H1 (cell line): ENCODE measurements at places on chromosomes 2 and 18.

DNA sequence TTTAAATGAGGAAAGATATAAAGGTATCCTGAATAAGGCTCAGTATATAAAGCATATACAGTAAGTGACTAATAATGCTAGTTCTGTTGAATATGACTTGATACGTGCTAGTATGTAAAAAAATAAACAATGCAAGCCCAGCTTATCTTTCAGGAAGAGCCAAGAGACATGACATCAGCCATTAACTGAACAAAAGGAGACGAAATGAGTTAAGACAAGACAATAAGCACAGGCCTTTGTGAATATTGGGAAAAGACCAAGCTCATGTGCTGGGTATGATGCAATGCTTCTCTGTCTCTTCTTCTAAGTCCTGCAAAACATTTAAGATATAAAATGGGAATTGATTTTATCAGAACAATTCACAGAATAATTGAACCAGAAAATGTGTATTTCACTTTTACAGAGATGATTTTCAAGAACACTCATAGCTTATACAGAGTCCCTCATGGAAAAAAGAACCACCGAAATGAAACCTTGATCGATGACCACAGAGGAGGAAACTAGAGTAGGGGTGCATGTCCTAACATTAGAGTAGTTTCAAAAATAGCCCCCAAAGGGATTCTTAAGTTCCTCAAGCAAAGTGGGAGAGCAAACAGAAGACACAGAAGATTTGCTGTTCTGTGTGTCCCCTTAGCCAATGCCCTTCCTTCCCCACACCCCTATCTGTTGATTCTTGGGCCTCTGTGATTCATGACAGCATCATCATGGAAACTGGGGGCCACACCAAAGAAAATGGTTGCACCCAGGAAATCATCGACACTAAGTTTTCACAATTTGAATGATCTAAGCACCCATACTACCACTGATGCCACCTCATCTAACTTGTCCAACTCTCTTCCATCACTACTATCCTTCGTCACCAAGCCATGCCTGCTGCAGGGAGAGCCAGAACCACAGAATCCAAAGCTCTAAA lies 68.0 kb upstream of the CRIM1 start:
- H3K36me3 ChIP-seq = no peaks in the 10 kb centered on the region
- no peaks in the 10 kb centered on the region for H3K27me3 ChIP-seq
- H3K4me1 ChIP-seq = no peaks in the 10 kb centered on the region

DNA sequence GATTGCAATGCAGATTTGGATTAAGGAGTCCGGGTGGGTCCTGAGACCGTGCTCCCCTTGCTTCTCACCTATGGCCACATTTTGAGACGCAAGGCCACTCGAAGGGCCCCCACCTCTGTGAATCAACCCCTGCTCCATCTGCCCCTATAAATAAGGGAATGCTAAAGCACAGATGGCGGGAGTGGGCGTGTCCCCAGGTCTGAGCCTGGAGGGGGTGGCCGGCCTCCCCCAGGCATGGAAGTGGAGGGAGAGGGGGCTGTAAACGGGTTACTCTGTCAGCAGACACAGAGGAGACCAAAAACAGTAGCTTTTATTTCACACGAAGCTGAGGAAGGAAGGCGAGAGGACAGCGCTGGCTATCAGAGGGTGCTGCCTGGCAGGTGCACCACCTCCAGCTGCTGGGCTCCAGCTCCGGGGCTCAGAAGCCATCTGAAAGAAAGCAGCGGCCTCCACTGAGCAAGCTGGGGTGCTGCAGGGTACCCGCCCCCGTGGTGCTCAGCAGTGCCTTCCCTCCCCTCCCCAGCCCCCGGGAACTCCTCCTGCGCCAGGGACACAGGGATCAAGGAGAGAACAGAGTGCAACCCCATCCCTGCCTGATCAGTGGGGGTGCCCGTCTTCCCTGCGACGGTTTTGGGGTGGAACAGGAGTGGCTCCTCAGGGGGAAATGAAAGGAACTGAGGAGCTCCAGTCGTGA lies 56.7 kb upstream of the RAB6C start:
- H3K4me1 ChIP-seq = no peaks in the 10 kb centered on the region; the same call in 1 of the 2 replicates
- H3K27me3 ChIP-seq = peaks cover 4% of the 10 kb centered on the region; the same call in 1 of the 2 replicates
- no peak overlapping the region for H3K27ac ChIP-seq
- H3K36me3 ChIP-seq = no peaks in the 10 kb centered on the region
- H3K4me3 ChIP-seq = peak overlapping the region; percentile 20; the same call in 1 of the 2 replicates
- no peak for DNase-seq

DNA sequence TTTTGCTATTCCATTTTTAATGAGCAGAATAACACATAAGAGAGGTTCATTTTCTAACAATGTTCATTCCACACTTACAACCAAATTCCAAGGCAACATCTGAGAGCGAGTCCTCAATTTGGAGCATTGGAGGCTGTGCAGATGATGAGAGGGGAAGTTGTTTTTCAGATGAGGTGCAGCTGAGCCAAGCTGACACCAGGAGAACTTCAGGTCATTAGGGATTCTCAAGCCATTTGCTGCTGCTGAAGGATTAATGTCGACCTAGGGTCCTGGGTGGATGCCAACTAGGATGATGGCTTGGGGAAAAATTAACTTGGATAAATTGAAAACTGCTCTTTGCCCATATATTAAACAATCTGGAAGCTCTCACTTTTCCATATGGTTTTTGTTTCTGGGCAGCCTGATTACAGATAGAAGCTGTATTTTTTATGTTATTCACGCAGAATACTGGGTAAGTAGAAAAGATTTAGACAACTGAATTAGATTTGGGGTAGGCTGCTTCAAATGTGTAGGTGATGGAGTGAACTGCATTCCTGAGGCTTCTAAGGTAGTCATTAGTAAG lies 206.4 kb upstream of the SLC39A10 start:
- no peaks in the 10 kb centered on the region for H3K36me3 ChIP-seq
- H3K4me1 ChIP-seq = no peaks in the 10 kb centered on the region
- no peak overlapping the region for H3K4me3 ChIP-seq
- DNase-seq = no peak
- H3K27ac ChIP-seq = no peak overlapping the region
- H3K27me3 ChIP-seq = no peaks in the 10 kb centered on the region

DNA sequence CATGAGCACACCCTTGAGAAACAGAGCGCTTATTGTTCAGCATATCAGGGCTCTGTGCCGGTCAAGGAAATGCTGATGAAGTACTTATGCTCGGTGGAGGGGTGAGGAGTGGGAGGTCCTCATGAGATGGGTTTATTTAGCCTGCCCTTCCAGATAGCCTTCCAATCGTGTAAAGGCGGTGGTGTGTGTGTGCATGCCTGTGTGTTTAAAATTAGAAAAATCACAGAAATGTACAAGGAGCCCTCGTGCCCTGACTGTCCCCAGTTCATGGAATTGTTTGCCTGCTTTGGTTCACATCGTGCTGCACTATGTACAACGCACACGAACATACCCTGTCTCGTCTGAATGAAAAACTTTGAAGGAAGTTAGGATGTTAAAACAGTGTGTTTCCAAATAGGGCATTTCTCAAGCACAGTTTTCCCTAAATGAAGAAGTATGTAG lies 158.6 kb downstream of the AQP4 start:
- H3K4me1 ChIP-seq = peaks cover 8% of the 10 kb centered on the region
- no peak for DNase-seq
- H3K27ac ChIP-seq = no peak overlapping the region
- no peaks in the 10 kb centered on the region for H3K36me3 ChIP-seq

DNA sequence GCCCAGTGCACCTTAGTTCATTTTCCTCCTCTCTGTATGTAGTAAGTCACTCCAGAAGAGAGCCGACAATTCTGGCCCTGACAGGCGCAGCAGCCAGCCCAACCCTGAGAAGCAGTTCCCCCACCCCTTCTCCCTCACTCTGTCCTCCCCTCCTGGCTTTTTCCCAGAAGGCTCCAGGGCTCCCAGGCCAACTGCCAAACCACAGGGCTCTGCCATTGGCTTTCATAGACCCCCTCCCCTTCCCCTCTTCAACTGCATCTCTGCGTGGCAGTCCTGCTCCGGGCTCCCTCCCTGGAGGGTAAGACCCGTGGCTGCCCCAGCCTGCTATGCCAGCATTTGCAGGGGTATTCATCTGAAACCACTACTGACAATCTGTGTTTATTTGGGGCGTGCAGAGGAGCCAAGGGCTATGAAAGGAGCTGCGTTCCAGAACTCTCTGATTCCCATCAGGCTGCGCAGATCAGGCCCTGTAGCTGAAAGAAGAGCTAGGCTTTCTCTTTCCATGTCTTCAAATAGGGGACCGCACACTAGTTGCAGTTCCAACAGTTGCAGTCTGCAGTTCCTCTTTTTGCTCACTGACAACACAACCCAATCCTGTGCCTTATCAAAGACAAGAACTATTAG lies 388.6 kb upstream of the TNP1 start:
- no peak overlapping the region for H3K4me3 ChIP-seq
- no peak overlapping the region for H3K27ac ChIP-seq
- DNase-seq = peak; percentile 46
- H3K27me3 ChIP-seq = peaks cover 5% of the 10 kb centered on the region; the same call in 1 of the 2 replicates

DNA sequence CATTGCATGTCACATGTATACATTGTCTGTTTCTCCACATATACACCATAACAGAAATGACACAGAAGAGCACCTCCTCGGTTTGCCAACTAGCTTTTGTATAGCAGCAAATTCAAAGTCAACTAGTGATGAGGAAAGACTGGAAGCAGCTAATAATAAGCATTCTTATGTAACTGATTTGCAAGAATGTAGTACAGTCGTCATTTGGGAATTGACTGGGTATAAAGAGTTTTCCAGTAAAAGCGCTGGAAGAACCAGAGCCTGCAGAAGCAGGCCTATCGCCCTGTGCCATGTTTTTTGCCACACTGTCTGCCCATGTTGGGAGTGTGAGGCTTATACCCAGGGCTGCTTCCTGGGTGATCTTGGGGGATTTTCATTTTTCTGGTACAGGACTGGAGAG lies 310.6 kb downstream of the GBX2 start:
- no peak for DNase-seq
- no peaks in the 10 kb centered on the region for H3K27me3 ChIP-seq
- no peaks in the 10 kb centered on the region for H3K4me1 ChIP-seq
- no peaks in the 10 kb centered on the region for H3K36me3 ChIP-seq

DNA sequence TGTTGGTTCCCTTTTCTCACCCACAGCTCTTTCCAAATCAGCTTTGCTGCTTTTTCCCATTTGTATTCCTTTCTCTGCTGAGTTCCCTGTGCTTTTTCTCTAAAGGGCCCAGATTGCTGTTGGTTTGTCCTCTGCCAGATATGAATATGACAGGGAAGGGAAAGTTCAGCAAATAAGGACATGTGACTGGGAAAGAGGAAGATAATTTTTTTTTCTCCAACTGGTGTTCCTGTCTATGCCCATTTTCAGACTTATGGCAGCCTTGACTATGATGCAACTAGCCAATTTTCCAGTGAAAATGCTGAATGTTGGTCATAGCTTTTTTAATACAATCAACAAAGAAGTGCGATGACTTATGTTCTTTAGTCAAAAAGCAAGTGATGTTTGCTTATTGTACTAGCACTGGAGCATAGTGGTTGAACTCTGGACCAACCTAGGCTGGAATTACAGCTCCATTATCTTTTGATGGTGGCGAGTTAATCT lies 7.7 kb downstream of the MDH1 start:
- peaks cover 5% of the 10 kb centered on the region for H3K36me3 ChIP-seq
- H3K27me3 ChIP-seq = no peaks in the 10 kb centered on the region
- H3K4me1 ChIP-seq = peaks cover 3% of the 10 kb centered on the region; the same call in 1 of the 2 replicates
- H3K27ac ChIP-seq = no peak overlapping the region
- no peak for DNase-seq
